ENCODE measurements at places on chromosomes 4 and X. TPM values are rescaled to one million over a fixed set of nuclear protein-coding genes. Genes with fewer than 3 reads are reported as not detected.

GRCh38 chr4:68359508-68359907 lies 9.6 kb upstream of the YTHDC1 start:
- DNase-seq = no peak

DNA sequence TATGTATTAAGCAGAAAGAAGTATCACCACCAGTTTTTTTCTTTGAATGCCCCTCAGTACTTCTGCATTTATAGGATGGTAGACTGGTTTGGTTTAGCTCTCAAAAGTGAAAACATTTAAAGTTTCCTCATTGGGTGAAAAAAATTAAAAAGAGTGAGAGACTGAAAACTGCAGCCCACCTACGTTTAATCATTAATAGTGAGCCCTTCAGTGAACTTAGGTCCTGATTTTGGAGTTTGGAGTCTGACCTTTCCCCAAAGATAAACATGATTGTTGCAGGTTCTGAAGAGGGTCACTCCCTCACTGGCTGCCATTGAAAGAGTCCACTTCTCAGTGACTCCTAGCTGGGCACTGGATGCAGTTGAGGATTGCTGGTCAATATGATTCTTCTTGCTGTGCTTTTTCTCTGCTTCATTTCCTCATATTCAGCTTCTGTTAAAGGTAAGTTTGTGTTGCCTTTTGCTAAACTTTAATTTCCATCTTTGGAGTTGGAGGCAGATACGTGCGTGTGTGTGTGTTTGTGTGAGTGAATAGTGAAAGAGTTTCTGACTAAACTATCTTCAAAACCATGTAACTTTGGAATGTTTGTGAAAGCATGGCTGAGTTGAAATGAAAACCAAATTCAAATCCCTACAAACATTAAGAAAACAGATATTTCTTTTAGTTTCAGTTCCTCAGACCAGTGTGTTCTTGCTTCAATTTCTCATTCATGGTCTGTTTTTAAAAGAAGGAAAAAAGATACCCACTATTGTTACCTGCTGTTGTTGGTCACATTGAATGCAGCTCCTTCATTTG lies at the start of gene MTTP:
TSS of gene MTTP (plus strand) at position 295 of the 795 bp plus-strand sequence. CDS start at position 381, 86 bp downstream.
- no peak for DNase-seq

- DNase-seq = peak; percentile 35
Observed at GRCh38 chrX:52574416-52575275, 57.8 kb upstream of the XAGE1B start.

GRCh38 chr4:682490-683172 lies 6.3 kb downstream of the SLC49A3 start:
- no peak for DNase-seq

Gene SLC10A7
- 11.0 TPM for total RNA-seq

DNA sequence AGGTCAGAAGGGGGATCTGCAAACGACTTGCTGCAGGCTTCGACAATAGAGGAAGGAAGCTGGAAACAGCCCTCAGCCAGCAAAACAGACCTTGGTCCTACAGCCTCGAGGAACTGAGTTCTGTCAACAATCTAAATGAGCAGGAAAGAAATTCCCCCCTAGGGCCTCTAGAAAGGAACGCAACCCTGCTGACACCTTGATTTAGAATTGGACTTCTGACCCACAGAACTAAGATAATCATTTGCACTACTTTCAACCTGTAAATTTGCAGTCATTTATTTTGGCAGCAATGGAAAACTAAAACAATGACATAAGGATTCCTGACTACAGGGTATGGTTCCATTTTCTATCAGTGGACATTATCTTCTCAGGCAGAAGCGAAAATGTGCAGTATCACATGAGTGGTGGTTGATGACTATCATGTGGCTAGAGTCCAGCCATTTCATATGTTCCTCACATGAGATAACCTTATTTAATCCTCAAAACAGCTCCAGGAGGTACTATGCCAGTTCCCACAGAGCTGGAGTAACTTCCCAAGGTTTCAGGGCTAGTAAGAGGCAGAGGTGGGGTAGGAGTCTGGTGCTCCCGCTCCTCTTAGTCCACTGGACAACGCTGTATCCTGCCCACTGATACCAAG lies 61.6 kb downstream of the SAT1 start:
- peak; percentile 47 for DNase-seq

GRCh38 chrX:100477958-100478357 lies 67.9 kb upstream of the PCDH19 start:
- peak; percentile 97 for DNase-seq

DNA sequence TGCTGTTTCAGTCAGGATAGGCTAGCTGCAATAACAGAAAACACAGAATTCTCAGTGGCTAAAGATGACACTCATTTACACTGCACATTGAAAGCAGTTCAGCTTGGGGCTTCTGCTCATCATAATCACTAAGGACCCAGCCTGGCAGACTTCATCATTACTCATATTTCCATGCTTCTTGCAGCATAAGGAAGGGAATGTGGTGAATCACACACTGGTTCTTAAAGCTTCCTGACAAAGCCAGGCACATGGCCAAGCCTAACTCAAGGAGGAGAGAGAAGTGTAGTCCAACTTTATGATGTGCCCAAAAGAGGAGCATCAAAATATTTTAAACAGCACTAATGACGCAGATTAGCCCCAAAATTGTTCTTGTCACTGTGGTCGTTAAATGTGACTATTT lies 186.5 kb downstream of the BANK1 start:
- DNase-seq = peak; percentile 92

Gene SH2D1A
- 1.2 TPM for total RNA-seq

Gene NSDHL
- total RNA-seq = 6.8 TPM

- peak; percentile 25 for DNase-seq
Observed at GRCh38 chr4:123783921-123784320, 387.3 kb downstream of the SPRY1 start.

Gene NUDT10
- 1.3 TPM for total RNA-seq

GRCh38 chr4:176780995-176781738 lies 11.6 kb downstream of the VEGFC start:
- no peak for DNase-seq

Gene TCP11X2
- not detected for total RNA-seq

DNA sequence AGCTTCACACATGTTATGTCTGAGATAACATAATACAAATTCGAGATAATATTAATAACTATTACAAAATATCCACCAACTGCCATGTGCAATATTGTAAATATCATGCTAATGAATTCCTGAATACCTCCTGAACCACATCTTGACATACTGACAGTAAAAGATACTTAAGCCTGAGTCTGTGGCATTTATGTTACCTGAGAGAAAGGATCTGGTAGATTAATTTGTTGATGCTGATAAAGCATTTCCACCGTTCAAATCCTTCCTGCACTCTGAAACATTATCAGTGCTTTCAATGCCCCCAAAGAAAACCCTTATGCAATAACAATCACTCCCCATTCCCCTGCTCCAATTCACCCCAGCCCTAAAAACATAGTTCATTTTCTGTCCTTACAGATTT lies 38.8 kb upstream of the ADGRA3 start:
- no peak for DNase-seq

DNA sequence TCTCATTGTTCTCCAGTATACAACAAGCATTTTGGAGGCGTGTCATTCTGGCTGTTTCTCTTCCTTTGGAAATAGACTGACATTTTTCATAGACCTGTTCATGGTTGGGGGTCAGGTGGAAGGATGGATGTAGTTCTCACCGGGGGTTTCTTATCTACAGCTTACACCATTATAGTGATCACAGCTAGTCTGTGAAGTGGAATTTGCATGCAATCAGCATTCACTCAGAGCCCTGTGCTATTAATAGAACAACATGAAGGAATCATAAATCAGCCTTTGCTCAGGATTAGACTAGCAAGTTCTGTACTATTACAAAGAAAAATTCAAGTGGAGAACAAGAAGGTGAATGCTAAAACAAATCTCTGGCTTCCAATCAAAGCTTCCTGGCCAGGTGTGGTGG lies 132.6 kb upstream of the PUDP start:
- DNase-seq = no peak

DNA sequence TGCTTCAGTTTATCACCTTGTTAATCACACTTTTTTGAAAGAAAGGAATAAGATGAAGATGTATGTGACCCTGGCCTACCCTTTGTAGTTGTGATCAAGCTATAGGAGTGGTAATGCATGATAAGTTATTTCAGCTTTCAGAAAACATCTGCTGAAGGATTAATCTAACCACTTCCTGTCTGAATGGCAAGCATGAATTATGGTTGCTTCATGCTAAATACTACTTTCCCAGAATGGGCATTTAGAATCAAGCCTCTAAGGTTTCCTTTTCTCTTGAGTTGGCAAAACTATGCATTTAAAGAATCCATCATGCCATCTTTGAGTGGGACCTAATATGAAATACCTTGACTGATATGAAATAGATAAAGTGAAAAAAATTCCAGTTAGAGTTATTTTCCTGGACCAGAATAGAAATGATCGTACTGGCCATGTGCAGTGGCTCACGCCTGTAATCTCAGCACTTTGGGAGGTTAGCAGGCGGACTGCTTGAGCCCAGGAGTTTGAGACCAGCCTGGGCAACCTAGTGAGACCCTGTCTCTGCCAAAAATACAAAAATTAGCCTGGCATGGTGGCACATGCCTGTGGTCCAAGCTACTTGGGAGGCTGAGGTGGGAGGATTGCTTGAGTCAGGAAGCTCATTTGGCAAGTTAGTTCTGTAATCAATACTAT lies 59.1 kb downstream of the ANXA3 start:
- DNase-seq = no peak

GRCh38 chr4:3025881-3026280 lies 48.5 kb downstream of the HTT-AS start:
- no peak for DNase-seq

DNA sequence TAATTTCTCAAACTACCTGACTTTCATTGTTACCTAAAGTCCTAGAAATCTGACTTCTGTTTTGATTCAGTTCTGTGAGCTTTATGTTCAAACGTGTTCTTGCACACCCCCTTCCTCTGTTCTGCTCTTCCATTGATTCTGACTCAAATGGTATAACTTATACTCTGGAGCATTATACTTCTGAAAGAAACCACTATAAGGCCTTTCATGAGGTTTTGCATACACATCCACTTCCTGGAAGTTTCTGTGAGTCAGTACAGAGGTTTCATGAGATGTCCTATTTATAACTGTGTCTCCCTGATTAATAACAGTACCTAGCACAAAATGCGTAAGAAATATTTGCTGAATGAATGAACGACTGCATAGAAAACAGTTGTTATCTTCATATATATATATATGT lies 540.2 kb upstream of the CT83 start:
- no peak for DNase-seq

Gene SGMS2
- 14.8 TPM for total RNA-seq

- DNase-seq = no peak
Observed at GRCh38 chr4:38009421-38009820, 49.2 kb downstream of the PTTG2 start.

DNA sequence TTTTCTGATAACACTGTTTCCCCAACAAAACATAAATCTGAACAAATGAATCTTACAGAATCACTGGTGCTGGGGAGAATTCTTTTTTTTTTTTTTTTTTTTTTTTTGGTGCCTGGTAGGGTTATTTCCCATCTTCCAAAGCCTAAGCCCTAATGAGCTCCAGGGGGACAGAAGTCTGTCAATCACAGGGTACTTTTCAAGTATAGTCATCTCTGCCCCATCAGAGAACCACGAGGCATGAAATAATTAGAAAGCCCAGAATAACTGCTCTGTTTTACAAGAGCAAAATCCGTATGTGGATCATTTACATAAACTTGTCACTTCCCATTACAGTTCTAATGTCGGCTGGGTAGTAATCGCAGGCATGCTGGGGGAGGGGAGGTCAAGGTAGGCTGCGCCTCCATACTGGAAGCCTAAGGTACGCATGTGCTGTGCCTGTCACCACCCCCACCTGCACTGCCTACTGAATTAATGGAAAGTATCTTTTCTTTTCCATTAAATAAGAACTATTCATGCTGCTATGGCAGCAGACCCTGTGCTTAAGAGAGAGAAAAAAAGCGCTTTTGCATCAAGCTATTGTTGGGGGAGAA lies 164.7 kb upstream of the LEF1 start:
- DNase-seq = no peak

- DNase-seq = peak; percentile 60
Observed at GRCh38 chrX:69314436-69315348, 149.4 kb upstream of the PJA1 start.

- DNase-seq = no peak
Observed at GRCh38 chr4:176363072-176363471, 43.3 kb downstream of the SPCS3 start.

Gene CETN2
- total RNA-seq = 35.5 TPM

Gene UGT2B17
- not detected for total RNA-seq

GRCh38 chrX:155435744-155436112 lies 22.7 kb downstream of the F8A3 start:
- no peak for DNase-seq

Gene SPATA4
- 0.13 TPM for total RNA-seq

- no peak for DNase-seq
Observed at GRCh38 chr4:153832720-153833287, 43.9 kb upstream of the SFRP2 start.

Gene ETDA
- not detected for total RNA-seq

Gene SOWAHB
- total RNA-seq = 0.13 TPM

DNA sequence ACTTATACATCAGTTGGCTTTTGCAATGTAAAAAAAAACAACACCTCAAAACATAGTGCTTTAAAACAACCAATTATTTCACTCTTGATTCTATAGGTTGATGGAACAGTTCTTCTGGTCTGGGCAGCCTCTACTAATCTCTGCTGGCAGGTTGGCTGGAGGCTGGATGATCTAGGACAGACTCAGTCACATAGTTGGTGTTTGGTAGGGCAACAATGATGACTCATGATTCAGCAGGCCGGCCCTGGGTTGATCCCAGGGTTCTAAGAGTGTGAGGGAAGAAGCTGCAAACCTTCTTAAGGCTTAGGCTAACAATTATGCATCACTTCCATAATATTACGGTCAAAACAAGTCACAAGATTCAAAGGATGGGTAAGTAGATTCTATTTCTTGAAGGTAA lies 558.2 kb downstream of the ZNF674 start:
- no peak for DNase-seq

- DNase-seq = peak; percentile 14
Observed at GRCh38 chr4:137998666-137999429, 243.3 kb downstream of the SLC7A11 start.

Gene RUFY3
- total RNA-seq = 81.3 TPM

GRCh38 chrX:47146121-47146935 lies 1.3 kb downstream of the RBM10 start:
- peak; percentile 22 for DNase-seq

- peak; percentile 88 for DNase-seq
Observed at GRCh38 chr4:159562366-159562765, 459.5 kb downstream of the RAPGEF2 start.

Gene PROM1
- 61.3 TPM for total RNA-seq

Gene WDR13
- 99.1 TPM for total RNA-seq

DNA sequence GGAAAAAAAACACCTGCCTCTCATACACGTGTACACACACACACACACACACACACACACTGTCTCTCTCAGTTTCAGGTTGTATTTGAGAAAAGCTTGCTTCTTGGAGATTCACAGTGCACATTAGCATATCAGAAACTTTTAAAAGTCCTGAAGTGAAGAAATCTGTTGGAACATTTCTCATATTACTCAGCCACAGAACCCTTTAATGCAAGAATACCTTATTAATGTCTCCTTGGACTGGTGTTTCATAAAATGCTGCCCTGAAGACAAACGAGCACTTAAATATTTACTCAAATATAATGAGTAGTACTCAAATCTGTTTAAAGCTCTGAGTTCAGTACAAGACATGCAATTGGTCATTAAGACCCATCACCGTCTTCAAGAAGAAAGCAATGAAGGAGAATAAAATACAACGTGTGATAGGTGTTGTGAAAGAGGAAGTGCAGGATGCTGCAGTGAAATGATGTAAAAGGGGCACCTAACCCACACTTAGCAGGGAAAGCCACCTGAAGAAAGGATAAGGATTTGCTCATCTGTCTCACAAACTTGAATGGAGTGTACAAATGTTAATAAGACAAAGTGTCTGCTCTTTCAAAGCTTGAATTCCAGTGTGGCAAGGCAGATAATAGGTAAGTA lies 57.0 kb downstream of the DCLK2 start:
- no peak for DNase-seq
